ENCODE measurements at places on chromosomes 3 and 15.
A peak's percentile ranks its signal among the peaks of the same experiment; 100 is the strongest.

DNA sequence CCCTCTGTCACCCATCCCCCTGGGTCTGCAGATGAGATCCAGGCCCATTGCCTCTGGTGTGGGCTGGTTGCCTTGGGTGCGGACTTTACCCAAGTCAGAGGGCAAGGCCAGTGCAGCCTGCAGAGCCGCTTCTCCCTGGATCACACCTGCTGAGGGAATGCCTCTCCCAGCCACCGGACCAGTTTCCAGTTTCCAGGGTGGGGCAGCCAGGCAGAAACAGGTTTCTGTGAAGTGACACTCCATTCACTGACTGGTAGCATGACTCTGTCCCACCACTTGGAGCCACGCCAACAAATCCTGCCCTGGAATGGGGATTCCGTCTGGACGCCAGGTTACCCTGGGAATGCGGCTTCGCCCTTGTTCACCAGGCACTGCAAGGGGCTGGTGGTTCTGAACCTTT is 30.0 kb downstream of the PAQR5 start:
- DNase-seq, result no peak

DNA sequence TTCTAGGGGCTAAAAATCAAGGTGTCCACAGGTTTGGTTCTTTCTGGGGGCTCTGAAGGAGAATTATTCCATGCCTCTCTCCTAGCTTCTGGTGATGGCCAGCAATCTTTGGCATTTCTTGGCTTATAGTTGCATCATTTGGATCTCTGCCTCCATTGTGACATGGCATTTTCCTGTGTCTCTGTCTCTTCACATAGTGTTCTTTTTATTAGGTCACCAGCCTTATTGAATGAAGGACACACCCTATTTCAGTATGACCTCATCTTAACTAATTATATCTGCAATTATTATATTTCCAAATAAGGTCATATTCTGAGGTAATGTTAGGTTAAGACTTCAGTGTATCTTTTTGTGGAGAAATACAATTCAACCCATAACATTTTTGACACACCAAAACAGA is 3.2 kb upstream of the GBE1 start:
- DNase-seq, result no peak

DNA sequence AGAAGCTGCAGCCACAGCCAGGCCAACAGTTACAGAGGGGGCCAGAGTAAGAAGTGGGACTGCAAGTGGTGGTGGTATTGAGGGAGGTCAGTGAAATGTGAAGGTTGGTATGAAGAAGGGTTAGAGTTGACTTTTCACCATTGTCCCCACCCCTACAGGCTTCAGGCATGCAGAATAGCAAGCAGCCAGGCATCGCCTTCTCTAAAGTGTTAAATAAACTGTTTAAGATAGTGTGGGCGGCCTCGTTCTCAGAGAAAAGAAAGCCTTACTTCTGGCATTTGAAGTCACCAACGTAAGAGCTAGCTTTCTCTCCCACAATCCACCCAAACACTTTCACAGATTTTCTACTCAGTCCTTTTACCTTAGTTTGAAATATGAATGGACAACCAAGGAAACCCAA is 230.0 kb upstream of the CTDSPL start:
- no peak for DNase-seq

GRCh38 chr15:78048628-78048920 is 28.9 kb downstream of the TBC1D2B start:
- no peak for DNase-seq

- DNase-seq, result no peak
Observed at GRCh38 chr3:71035886-71036285, 547.6 kb downstream of the FOXP1 start.

GRCh38 chr3:139339219-139339906 is 4.5 kb upstream of the MRPS22 start:
- DNase-seq, result no peak

- no peak for DNase-seq
Observed at GRCh38 chr15:74378848-74379247, 11.4 kb upstream of the CYP11A1 start.

DNA sequence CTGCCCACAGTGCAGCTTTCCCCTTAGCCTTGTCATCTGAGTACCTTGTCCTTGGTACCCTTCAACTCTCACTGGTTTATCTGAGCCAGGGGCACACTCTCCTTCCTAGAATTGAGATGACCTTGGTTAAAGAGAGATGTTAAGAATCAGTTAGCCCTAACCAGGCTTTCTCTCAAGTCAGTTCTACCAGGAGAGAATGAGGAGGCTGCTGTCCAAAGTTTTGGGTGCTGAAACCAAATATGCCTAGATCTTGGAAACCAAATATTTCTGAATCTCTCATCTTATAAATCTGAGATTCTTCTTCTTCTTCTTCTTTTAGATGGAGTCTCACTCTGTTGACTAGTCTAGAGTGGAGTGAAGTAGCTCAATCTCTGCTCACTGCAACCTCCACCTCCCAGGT is 12.0 kb upstream of the CTXND1 start:
- DNase-seq, result no peak

DNA sequence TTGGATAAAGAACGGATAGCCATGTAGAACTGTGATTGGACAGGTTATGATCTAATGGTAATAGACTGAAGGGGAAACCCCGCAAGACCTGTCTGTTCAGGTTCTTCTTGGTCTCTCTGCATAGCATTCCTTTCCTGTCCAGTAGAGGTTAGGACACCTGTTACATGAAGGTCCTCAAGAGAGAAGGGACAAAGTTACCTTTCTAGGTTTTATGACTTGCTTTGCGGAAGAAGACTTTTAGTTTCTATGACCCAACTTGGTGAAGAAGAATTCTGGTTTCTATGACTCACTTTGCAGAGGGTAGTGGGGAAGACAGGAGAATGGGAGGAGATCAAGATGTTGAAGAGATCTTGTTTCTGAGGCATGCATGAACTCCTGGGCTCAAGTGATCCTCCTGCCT is 97.9 kb upstream of the C3orf80 start:
- no peak for DNase-seq

GRCh38 chr3:11651900-11652299 is 8.2 kb upstream of the VGLL4 start:
- peak; percentile 60 for DNase-seq

DNA sequence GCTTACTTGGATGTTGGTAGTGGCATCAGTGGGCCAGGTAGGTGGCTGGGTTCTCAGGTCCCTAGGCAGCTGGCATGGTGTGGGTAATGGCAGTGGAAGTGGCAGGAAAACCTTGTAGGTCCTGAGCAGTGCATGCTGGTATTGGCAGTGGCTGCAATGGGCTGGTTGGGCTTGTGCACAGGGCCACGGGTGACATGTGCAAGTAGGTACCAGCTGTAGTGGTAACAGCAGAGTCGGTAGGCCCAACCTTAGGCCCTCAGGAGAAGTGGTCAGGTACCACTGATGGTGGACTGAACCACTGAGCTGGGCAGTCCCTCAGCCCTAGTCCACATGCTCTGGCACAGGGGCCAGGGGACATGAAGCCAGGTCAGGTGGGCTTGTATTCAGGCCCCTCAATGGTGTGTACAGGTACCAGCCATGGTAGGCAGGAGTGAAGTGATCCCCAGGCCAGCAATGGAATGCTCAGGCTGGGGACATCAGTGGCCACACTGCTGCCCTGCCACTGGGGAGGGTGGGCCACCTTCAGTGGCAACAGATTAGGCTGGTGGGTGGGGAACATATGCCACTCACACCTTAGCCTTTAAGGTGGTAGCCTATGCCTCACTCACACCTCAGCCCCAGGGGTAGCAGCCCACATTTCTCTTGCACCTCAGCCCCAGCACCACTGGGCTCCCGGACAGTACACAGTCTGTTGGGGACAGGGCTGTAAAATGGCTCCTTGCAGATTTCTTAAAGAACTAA is 118.1 kb downstream of the LRRK1 start:
- no peak for DNase-seq

- peak; percentile 27 for DNase-seq
Observed at GRCh38 chr3:53109190-53109589, 21.0 kb downstream of the RFT1 start.

DNA sequence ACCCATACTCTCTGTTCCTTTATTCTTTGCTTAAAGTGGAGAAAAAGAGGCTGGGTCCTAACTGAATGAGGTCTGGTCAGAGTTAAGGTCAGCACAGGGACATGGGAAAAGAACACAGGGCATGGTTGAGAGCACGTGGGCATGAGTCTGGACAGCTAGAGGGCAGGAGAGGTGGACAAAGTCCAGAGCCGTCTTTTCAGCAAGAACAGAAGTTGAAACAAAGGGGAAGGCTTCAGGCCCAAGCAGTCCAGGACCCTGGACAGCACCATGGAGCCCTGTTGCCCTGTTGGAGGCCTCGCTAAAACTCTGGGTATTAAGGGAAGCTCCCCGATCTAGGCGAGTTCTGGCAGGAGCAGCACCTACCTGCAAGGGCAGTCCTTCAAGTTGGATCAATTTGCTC is 50.7 kb downstream of the XYLB start:
- DNase-seq, result no peak

GRCh38 chr3:189529889-189530471 is 101.2 kb upstream of the TP63 start:
- DNase-seq, result no peak

DNA sequence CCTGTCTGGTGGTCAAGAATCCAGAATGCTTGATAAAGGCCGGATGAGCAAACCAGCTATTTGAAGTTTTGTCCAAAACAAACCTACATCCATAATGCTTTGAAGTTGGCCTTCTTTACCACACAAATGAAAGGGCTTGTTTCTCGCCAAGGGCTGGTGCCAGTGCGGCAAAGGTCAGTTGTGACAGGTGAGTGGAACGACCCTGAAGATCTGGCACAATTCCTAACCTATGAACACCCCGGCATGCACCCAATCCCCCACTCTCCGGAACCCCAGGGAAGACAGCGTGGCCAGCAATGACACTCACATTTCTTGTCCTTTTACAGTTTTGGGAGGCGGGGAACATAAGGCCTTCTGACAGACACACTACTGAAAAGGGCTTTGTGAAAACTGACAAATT is 90.6 kb downstream of the ATP10A start:
- no peak for DNase-seq

- DNase-seq, result no peak
Observed at GRCh38 chr3:127748754-127749327, 73.5 kb downstream of the MGLL start.

- DNase-seq, result no peak
Observed at GRCh38 chr15:59160880-59161593, 45.6 kb upstream of the LDHAL6B start.

- DNase-seq, result no peak
Observed at GRCh38 chr3:117417411-117417810, 707.8 kb downstream of the TUSC7 start.

DNA sequence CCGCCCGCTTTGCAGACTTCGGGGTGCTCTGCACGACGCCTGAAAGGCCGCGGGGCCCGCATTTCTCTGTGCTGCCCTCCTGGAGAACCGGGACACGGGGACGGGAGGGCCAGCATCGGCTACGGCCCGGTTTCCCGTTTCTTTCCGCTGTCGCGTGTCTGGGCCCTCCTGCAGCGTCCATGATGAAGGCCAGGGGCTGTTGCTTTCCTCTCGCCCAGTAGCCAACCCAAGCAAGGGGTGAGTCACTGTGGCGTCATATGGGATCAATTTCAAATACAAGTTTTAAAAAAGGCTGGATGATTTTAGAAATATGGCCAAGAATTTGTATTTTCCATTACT is 435 bp downstream of the SLC35G2 start:
- DNase-seq, result no peak

DNA sequence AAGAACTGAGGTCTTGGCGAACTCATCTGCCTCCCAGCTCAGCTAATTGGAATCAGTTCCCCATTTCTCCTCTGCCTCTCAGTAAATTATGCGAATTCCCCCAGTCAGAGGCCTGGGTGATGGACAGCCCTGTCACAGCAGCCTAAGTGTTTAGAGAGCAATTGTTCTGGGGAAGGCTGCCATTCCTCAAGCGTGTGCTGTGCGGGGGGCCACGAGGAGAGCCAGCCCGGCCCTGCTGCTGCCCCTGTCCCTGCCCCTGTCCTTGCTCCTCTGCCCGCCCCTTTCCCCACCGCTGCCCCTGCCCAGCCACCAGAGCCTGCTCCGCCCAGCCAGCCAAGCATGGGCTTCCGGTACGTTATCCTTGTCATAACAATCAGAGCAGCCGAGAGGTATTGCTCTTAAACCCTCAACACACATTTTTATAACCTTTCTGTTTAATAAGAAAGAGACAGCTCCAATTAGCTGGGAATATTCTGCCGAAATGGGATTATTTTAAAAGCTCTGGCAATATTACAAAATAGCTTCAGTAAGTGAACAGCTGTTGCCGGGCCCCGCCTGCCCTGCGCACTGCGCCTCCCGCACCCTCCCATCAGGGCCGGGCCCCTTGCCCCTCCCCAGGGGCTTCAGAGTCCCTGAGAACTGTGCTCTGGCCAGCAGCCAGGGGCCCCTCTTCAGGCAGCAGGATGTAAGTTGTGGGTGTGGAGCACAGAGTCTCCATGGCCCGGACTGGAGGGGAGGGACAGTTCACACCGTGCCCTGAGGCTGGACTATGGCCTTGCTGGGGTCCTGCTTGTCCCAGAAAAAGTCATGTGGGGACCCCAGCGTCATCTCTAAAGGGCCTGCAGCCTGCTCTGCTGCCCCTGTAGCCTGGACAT is 12.4 kb upstream of the CACNA2D2 start:
- no peak for DNase-seq

DNA sequence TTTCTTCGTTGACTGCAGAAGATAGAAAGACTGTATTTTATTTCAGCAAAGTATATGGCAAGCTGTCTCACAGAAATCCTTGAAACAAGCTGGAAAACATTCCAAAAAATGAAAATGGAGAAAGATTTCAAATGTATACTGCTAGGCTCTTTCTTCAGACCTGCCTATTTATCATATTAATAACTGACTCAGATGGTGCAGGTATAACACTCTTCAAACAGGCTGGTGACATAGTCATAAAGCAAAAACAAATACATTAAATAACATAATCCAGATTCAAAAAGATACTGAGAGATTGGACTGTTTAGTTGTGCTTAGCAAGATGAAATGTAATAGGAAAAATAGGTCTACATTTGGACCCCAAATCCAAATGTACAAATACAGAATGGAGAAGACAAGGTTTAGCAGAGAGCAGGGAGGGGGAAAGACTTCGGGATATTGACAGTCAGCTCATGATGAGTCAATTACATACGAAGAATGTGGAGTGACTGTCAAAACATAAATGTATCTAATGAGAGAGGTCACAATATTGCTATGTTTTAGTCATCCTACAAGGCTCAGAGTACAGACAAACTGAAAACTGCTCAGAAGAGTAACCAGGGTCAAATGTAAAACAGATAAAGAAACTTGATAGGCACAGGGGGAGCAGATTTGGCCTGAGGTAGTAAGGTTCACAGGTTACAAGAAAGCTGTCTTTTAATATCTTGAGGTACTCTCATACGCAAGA is 88.7 kb downstream of the DMXL2 start:
- DNase-seq, result no peak

GRCh38 chr3:195410546-195410945 is 32.3 kb downstream of the ACAP2 start:
- no peak for DNase-seq

- DNase-seq, result no peak
Observed at GRCh38 chr3:68878962-68879361, 53.4 kb downstream of the TAFA4 start.

GRCh38 chr3:21620511-21621155 is 130.4 kb downstream of the ZNF385D start:
- DNase-seq, result no peak

Measured in SW 1271 (cell line).